NCI-H2227 treated with DMSO at 0.1 percent for 48 hours (cell line): ENCODE measurements at places on chromosomes 7 and 10.

GRCh38 chr10:128870830-128871597 lies 596.0 kb upstream of the MGMT start:
- DNase-seq: no peak

- no peak for DNase-seq
Observed at GRCh38 chr7:73526896-73527821, 5.1 kb upstream of the BAZ1B start.

GRCh38 chr10:77049896-77050295 lies 587.7 kb downstream of the KCNMA1 start:
- no peak for DNase-seq

- no peak for DNase-seq
Observed at GRCh38 chr10:26805567-26806245, 55.1 kb downstream of the ABI1 start.

GRCh38 chr10:107409522-107409921 lies 245.0 kb upstream of the SORCS1 start:
- no peak for DNase-seq

DNA sequence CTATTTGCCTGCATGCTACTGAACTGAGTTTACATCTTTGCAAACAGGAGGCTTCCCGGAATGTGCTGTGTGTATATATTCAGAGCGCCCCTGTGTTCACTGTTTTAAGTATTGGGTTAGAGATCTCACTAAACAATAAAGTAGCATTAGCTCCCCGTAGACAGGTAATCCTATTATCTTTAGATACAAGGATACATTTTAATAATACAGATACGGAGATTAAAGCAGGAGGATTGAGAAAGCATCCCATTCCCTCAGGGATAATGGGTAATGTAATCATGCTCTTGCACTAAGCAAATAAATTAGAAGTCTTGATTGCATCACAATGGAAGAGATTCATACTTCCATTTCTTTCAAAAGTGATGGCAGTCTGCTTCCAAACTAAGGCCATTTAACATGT lies 809.0 kb downstream of the NRG3 start:
- no peak for DNase-seq

DNA sequence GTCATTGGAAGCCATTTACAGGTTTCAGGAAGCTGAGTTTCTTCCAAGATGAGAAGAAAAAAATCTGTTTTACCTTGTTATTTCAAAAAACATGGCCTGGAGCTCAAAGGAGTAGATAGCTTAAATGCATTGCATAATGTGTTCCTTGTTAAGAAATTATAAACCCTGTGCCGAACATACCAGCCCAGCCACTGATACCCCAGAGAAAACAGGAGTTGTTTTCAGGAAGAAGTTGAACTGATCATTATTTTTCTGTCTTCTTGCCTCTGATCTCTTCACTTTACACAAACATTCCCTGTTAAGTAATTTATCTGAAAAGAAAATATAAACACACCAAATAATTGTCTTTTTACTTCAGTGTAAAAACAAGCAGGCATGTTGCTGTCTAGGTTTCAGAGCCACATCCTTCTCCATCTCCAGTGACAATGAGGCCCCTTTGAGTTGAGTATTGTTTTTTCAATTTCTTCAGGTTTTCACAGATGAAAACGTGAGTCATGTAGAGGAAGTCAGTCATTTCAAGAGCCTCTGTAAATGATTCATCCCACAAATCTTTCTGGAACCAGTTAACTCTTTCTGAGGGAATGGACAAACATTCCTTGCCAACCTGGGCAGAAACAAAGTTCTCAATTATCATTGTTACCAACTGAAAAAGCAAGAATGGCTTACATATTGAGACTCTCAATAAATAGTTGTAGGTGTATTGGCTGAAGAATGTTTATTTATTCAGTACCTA lies 244.2 kb downstream of the IPMK start:
- no peak for DNase-seq

DNA sequence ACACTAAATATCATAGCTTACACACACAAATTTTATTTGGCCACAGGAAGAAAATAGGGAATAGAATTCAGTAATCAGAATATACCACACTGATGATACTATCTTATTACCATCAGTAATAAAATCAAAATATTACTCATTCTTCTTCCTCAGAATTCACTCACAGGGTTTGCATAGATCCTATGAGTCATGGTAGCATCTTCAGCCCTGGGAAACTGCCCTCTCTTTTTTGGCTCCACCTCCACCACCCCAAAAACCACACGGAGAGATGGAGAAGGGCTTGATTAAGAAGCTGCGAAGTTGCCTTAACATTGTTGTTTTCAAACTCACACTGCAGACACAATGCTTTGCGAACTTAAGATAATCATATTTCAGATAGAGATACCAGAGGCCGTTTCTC lies 154.1 kb upstream of the AHR start:
- no peak for DNase-seq

GRCh38 chr10:84005403-84005802 lies 133.9 kb upstream of the GHITM start:
- DNase-seq: no peak

DNA sequence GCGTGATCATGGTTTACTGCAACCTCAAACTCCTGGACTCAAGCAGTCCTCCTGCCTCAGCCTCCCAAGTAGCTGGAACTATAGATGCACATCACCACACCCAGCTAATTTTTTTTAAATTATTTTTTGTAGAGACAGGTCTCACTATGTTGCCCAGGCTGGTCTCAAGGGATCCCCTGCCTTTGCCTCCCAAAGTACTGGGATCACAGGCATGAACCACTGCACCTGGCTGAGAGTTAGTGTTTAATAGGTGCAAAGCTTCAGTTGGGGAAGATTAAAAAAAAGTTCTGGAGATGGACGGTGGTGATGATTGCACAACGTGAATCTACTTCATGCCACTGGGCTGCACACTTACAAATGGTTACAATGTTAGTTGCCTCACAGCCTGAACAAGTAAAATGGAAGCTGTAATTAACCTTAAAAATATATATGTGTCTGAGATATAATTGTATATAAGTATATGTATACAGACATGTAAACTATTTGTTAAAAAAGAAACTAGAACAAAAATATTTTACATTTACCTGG lies 106.4 kb upstream of the ZNF438 start:
- no peak for DNase-seq

GRCh38 chr10:116868722-116869121 lies 19.4 kb downstream of the ENO4 start:
- no peak for DNase-seq

DNA sequence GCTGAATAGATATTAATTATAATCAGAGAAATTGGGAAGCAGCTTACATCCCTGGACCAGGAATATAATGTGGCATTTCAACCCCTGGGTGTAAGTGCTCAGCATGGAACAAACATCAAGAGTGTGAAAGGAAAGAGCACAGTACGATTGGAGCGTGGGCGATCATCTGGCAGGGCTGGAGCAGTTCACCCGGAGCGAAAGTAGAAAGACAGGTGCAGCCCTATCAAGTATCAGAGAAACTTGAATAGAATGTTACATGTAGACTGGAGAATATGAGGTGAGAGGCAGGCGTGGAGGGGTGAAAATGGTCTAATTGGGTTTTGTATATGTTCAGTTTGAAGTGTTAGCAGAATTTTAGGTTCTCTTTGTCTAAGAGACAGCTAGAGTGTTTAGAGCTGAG lies 303.0 kb downstream of the MDFIC start:
- DNase-seq: no peak

DNA sequence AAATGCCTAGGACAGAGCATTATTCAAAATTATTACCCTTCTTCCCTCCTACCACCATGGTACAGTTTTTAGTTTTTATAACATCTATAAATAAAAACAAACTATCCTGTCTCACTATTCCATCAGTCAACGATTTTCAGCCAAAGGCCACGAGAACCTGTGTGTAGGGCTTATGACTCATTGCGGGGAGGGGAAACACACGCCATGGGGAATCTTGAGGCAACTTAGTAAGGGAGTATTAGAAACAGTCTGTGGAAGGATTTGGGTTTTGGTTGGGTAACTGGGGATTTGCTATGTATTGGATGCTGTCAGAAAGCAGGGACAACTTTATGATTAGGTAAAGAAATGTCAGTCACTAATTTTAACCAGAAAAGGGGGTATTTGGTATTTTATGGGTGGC lies 14.7 kb downstream of the GPR141 start:
- no peak for DNase-seq

DNA sequence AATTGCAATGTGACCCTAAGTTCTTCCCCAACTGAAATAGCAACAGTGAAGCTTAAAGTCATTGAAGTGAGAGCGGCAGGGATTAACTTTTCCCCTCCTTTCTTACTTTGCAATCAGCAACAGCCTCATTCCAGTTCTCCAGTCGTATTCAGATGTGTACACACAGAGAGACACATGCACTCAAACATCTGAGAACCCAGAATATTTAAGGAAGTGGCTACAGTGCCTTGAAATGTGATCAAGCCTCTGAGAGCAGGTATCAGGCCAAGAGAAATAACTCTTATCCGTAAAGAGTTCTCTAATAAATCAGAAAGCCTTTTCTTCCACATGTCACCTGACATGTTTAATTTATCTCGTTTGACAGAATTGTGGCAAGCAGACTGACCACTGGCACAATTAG lies 388.9 kb upstream of the NPVF start:
- no peak for DNase-seq

DNA sequence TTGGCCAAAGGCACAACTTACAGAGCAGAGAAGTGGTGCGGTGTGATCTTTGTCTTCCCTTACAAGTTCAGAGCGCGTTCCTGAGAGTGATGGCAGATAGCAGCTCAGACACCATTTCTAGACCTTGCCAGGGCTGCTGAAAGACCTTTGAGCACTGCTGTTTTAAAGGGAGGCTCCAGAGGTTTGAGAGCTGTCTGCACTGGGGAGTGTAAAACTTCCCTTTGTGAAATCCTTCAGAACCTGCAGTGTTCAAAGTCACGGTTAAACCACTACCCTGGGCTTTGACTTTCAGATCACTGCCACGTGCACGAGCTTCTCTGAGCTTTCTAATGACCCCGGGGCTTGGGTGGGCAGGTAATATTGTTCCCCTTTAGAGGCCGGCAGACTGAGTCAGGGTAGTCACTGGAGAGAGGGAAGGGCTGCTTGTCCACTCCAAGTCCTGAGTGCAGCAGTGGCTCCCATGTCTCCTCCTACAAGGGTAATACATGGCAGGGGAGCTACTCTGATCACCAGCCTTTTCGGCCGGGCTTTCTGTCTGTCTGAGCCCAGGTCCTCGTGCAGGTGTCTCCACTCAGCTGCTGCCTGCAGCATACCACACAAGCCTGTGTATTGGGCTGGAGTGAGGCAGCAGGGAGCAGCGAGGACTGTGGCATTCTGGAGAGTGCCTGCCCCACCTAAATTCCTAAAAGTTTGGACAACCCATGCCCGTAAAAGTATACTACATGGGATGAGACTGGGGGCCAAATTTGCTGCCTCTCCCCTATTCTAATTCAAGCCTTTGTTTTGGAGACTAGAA lies 63.3 kb downstream of the ZMIZ1 start:
- no peak for DNase-seq

DNA sequence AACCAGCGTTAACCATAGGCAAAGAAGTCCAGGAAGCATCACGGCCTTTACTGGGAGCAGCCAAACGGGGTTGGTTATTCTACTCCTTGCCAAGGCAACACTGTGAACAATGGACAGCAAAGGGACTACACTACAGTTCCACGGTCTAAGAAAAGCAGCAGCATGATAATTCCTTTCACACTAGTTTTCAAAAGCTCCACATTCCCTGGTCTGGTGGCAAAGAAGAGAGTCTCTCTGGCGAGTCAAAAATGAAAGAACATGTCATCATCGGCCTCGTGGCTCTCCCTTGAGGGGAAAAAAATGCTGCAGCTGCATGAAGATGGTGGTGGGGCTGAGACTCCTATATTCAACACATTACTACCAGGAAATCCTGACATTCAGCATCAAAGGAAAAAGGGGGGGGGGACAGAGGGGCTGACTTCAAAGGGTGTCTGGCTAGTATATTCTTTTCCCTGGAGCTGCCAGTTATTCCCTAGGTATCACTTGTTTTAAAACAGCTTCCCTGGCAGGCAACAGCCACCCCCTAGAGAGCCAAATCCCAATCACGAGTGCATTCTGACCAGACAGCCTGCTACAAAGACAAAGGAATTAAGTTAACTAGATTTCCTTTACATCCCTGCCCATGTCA lies 49.1 kb downstream of the SLC37A3 start:
- no peak for DNase-seq

- DNase-seq: no peak
Observed at GRCh38 chr7:148395990-148396716, 194.4 kb upstream of the C7orf33 start.

- no peak for DNase-seq
Observed at GRCh38 chr10:69892406-69892805, 90.7 kb downstream of the COL13A1 start.

DNA sequence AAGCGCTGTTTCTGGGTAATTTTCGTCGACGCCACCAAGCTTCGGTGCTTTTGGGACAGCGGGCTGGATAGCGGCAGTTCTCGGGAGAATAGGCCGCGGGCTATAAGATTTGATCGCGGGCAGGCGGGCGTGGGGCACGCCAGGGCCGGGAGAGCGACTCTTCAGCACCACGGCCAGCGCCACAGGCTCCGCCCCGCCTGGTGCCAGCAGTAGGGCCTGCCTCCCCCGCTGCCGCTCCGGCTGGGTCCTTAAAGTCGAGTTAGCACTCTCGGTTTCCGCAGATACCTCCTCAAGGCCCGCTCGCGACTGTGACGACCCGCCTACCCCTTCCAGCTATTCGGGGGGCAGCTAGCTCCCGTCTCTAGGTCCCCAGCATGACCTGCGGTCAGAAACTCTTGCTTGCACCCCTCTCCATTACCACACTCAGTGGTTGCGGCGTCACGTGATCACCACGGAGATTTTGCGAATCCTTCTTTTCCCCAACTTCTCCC lies 9.4 kb downstream of the NXPH1 start:
- peak; percentile 67 for DNase-seq

GRCh38 chr10:133324198-133324792 lies 12.4 kb downstream of the CALY start:
- DNase-seq: peak; percentile 69

DNA sequence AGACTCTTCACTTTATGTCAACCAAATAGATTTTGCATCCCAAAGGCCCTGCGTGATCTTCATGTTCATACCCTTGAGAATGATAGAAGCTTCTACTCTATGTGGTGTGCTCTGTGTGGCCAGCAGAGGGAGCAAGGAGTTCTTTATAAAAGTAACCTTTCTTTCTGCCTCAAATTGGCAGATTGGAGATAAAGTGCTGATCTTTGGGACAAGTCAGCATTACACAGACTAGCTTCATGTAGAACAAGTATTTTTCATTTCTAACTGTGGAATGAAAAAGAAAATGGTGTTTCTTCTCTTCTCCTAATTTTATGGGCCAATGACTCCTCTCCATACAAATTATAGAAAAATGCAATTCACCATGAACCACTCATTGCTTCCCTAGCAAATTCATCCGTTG lies 1214.1 kb downstream of the SORCS1 start:
- DNase-seq: no peak

- no peak for DNase-seq
Observed at GRCh38 chr10:110200503-110200902, 6.9 kb upstream of the MXI1 start.
